ENCODE measurements at places on chromosomes 6 and 20.

- DNase-seq = no peak
Observed at GRCh38 chr6:101482606-101483005, 89.1 kb downstream of the GRIK2 start.

DNA sequence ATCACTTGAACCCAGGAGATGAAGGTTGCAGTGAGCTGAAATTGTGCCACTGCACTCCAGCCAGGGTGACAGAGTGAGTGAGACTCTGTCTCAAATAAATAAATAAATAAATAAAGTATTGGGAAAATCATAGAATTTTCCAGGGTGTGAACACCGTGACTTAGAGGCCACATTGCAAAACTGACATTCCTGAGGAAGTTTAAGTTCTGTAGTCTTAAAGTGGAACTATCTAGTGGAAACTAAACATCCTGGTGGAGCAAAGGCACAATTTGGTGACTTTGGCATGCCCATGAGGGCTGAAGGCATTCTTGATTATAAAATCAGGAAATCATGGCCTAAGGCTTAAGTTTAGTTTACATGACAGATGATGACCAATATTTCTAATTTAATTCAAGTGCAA lies 32.7 kb upstream of the MCM3 start:
- DNase-seq = no peak

GRCh38 chr20:38138086-38138778 lies 26.8 kb downstream of the TGM2 start:
- DNase-seq = no peak

- no peak for DNase-seq
Observed at GRCh38 chr20:24790746-24791283, 158.3 kb upstream of the CST7 start.

- DNase-seq = no peak
Observed at GRCh38 chr6:33777398-33778388, 11.2 kb downstream of the LEMD2 start.

DNA sequence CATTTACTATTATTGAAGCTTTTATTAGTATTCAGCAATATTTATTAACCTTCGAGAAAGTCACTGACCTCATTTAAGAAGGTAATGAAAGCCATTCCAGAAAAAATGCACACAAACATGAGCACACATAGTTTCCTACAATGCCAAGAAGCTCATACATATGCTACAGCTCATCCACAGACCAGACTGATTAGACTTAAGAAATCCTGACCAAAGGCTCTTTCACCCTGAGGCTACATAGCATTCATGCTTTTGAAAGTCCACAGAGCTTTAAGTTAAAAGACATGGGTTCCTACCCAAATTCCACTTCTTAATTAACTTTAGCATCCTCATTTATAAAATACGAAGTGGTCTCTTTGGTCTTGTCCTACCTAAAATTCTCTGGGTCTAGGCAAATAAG lies 430.4 kb downstream of the TBC1D32 start:
- DNase-seq = no peak

DNA sequence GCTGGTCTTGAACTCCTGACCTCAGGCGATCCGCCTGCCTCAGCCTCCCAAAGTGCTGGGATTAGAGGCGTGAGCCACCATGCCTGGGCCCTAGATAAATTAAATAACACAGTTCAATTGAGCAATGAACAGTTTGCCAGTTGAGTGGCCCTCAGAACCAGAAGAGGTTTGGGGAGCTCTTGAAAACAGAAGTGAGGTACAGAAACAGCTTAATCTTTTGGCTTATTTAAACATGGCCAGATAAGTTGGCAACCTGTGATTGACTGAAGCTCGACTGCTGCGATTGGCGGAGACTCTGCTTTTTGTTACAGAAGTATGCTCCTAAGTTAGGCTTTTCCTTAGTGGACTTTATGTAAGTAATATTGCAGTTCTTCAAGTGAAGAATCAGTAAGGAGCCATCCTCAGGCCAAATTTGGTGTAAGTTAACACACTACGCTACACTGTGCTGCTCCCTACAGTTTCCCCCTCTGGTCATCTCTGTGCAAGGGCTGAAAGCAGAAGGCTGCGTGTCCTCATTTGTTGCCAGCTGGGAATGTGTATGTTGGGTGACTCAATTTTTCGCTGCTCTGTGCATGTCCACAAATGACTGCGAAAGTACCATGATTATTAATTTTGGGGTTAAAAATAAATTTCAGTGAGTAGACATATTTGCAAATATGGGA lies 9.8 kb downstream of the XRN2 start:
- DNase-seq = no peak

GRCh38 chr6:37155394-37156312 lies 14.3 kb upstream of the PIM1 start:
- no peak for DNase-seq

DNA sequence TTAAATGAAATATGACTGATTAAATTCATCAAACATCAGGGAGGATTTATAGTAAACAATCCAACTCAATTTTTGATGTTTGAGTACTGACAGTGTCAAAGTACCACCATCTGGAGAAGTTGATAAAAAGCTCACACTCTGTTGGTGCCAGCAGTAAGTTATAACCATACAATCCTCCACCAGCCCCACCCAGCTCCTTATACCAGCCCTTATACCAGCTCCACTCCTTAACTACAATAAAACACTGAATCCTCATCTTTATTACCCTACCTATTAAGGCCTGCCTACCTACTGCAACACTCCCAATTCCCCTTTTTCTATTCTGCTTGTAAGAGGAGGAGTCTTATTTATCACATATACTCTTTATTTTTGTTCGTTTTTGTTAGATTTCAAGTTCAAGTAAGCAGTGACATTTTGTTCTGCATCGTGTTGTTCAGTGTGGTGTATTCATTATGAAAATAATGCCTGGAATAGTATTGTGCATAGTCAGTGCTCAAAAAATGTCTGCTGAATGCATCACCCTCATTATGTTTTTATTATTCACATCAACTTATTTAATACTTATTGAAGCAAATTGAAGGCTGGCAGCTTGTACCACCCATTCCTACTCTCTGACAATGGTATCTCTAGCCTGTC lies 954.7 kb upstream of the ADGRB3 start:
- no peak for DNase-seq

- DNase-seq = no peak
Observed at GRCh38 chr6:151338651-151339200, 52.6 kb downstream of the ZBTB2 start.

- DNase-seq = no peak
Observed at GRCh38 chr6:89954721-89955148, 60.5 kb downstream of the GJA10 start.

GRCh38 chr20:9985773-9986172 lies 49.0 kb upstream of the ANKEF1 start:
- no peak for DNase-seq

DNA sequence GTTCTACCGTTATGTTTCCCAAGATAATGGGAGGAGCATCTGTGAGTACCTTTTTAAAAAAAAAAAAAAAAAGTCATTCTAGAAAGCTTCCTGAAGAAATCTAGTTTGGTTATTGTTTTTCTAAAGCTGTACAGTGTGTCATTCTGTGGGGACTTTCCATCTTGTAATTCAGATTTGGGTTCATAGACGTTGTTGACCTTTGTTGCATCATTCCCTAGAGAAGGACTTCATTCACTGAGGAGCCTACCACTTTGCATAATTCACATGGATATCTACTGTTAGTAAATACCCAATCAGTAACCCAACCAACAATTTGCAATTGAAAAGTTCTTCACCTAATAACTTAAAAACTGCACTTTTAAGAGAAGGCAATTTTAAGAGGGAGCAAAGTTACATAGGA lies 60.1 kb downstream of the RPP40 start:
- DNase-seq = no peak

GRCh38 chr6:13217206-13217905 lies 111.0 kb downstream of the TBC1D7 start:
- no peak for DNase-seq

- DNase-seq = no peak
Observed at GRCh38 chr6:162260027-162260426, 467.5 kb downstream of the PRKN start.

- DNase-seq = no peak
Observed at GRCh38 chr6:6752129-6752528, 163.6 kb downstream of the LY86 start.

- DNase-seq = no peak
Observed at GRCh38 chr6:134723081-134723871, 226.6 kb downstream of the ALDH8A1 start.

DNA sequence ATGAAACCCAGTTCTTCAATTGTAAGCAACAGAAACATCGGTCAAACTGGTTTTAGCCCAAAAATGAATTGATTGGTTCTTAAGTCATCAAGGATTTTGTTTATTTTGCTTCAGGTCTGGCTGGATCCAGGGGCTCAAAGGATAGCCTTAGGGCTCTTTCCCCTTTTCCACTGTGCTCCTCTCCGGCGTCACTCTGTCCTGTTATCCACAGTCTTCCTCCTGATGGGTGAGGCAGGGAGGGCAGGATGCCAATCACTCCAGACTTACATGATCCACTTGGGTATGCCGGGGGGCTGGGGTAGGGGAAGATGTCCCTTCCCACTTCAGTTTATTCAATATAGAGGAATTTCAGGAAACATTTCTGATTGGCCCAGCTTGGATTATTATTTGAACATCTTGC lies 40.0 kb downstream of the PLAGL2 start:
- no peak for DNase-seq

- no peak for DNase-seq
Observed at GRCh38 chr6:54878718-54879117, 32.1 kb downstream of the FAM83B start.

- DNase-seq = no peak
Observed at GRCh38 chr6:13572240-13572639, 2.2 kb upstream of the SIRT5 start.

- DNase-seq = no peak
Observed at GRCh38 chr20:32204205-32205109, 3.1 kb downstream of the PLAGL2 start.

DNA sequence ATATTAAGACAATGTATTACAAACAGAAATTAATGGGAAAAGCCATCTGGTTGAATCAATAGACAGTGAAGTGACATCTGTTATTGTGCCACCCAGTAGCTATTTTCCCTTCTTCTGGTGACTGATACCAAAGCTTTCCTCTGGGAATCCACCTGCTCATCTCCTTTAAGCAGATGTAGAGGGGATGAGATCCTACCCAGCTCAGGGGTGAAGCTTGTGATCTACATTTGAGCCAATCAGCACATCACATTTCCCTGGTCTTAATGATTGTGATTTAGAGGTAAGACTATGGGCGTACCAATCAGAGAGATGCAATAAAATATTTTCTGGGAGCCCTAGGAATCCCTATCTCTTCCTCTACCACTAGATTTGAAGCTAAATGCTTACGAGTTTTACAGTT lies 782.9 kb downstream of the PTPRT start:
- DNase-seq = no peak

DNA sequence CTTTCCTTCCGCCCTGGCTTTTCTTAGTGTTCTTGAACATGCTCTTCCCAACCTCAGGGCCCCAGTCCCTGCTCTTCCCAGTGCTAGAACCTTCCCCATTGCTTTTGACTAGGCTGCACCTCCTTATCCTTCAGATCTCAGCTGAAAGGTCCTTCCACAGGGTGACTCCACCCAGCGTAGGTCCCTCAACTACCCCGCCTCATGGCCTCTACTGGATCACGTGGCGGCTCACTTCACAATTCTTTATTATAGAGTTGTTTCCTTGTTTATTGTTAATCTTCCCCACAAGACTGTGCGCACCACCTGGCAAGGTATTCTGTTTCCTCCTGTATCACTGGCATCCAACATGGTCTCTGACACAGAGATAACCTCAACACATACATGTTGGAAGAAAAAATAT lies 31.2 kb downstream of the TTLL9 start:
- DNase-seq = no peak

DNA sequence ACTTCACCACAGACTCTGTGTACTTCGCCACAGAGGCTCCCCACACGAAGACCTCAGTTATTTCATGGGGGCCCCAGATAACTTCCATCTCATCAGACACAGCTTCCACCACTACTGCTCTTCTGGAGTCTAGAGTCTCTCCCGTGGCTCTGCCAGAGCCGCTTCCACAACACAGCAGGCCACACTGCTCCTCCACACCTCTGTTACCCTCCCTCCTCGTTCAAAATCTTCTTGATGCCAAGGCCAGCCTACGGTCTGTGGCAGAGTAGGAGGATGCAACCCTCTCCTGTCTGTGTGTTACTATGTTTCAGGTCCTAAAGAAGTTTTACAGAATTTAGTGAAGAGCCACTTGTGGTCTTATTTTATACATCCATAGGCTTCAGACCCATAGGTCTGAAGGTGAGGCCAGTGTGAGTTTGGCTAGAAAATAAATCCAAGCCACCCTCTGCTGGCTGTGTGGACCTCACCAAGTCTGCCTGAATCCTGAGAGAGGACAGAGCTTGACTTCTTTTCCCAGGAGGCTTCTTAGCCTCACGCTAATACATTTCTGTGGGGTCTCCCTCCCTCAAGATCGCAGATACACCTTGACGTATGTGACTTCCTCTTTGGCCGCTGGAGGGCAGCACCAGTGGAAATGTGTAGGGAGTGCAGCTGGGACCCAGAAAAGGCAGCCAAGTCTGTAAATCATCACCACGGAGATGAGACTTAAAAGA lies 197.7 kb downstream of the FAXC start:
- no peak for DNase-seq

DNA sequence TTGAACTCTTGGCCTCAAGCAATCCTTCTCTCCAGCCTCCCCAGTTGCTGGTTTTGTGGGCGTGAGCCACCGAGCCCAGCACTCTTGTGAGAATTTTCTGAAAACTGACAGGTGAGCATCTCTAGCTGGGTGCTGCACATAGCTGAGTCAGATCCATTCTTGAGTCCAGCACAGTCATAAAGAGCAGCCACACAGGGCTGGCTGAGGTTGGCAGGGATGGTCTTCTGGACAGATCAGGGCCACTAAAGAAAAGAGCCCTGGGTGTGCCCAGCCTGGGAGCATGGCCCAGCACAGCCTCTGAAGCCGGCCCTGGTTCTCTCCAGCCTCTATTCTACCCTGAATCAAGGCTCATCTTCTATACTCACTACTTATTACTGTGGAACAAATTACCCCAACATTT lies 11.5 kb downstream of the DLGAP4 start:
- no peak for DNase-seq

DNA sequence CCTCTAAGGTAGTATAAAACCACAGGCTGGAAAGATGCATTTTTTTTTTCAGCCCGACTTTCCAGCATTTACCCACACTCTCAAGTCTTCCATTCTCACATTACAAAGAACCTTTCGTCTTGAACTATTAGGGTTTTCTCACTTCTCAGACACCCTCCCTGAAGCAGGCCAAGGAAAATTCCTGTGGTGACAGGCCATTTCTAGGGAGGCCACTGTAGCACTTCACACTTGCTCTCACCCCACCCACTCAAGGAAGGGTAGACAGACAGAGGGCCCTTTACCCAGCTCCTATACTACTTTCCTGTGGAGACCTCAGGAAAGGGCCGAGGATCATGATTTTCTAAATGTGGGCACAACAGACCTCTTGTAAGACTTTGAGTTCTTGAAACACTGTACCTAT lies 27.7 kb downstream of the KCNS1 start:
- DNase-seq = no peak

GRCh38 chr6:24926192-24926591 lies 9.6 kb downstream of the RIPOR2 start:
- DNase-seq = no peak

DNA sequence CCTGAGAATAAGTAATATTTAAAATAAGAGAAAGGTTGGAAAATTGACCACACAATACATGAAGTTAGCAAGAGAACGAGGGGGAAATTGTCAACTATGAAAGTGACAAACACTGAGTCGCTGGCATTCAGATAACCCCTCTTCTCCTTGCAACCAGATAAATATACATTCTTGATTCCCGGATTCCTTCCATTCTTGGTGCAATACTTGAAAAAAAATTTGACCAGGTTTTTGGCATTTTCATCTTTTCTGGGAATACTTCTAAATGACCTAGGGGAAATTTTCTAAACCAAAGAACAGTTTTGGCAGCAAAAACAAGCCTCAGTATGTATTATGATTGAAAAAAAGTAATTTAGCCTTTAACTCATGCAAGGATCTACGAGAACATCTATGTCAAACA lies 164.0 kb downstream of the PDE7B start:
- no peak for DNase-seq
